ENCODE measurements at places on chromosomes 7 and 10.

GRCh38 chr10:7853226-7853842 lies 35.0 kb downstream of the TAF3 start:
- DNase-seq = no peak

DNA sequence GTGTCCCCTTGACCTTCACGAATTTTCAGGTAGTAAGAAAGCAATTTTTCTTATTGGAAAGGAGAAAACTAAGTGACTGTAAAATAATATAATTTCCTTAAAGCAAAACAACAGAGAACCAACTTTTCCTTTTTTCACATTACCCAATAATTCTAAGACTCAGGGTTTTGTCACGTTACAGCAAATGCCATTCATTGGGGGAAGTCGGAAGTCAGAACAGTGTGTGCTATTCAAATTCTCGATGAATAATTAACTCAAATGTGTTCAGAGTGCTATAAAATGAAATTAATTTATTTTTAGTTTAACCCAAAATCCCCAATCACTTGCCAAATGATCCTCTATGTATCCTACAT lies 40.0 kb downstream of the DIP2C start:
- DNase-seq = no peak

- DNase-seq = no peak
Observed at GRCh38 chr7:140607441-140607989, 33.1 kb downstream of the DENND2A start.

DNA sequence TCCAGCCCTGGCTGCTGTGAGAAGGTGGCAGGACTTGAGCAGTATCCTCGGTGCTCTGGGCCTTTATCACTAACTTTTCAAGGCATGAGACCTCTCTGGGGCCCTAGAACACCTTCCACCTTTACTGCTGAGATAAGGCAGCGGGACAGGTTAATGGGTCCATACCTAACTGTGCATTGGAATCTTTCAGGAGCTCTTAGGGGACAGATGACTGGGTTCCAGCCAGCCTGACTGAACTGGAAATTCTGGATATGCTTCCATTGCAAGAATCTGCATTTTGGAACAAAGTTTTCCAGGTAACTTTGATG lies 73.0 kb downstream of the ATXN7L1 start:
- no peak for DNase-seq

DNA sequence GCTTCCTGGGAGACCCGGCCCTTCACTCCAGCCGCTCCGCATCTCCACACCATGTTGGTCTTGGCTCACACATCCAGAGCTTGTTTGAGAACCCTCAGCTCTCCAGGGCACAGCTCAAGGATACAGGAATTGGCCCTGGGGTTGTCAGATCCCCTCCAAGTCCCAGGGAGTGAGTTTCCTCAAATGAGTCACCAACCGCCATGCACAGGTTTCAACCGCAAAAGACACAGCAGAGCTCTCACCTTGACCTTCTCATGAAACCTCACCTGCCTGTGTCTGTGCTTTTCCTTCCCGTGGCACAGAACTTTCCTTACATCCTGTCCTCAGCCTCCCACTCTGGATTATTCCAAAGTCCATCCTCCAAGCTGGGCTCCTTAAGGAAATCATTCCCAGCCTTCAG lies 20.6 kb downstream of the AZGP1 start:
- DNase-seq = no peak

DNA sequence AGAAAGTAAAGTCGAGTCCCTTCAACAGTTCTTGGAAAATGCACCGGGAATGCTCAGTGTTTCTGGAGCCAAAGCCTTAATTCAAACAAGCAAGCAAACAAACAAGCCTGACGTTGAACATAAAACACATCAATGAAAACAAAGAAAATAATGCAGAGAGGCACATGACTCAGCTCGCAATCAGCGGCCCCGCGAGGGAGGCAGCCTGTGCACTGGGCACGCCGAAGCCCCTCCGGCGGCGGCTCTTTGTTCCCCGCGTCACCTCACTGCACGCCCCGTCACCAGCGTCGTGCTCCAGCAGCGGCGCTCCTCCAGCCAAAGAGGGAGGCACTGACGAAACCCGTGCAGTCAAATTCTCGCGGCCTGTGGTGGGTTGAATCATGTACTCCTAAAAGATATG lies 151.5 kb downstream of the DNAJB6 start:
- DNase-seq = no peak

All from amniotic stem cell (primary cell).